Stimulated activated naive B cell treated with anti-CD40 and anti-IgM and Interleukin-4, amounts not matched to agents 10 μg/mL and 1 μg/mL and 100 μg/mL, for 72 hours (primary cell): ENCODE measurements at places on chromosomes 12 and 14.

- no peak for DNase-seq
- H3K27me3 ChIP-seq = no peaks in the 10 kb centered on the region
- H3K4me3 ChIP-seq = no peak overlapping the region
- H3K4me1 ChIP-seq = no peaks in the 10 kb centered on the region
Observed at GRCh38 chr12:23209793-23210192, 584.8 kb downstream of the ETNK1 start.

DNA sequence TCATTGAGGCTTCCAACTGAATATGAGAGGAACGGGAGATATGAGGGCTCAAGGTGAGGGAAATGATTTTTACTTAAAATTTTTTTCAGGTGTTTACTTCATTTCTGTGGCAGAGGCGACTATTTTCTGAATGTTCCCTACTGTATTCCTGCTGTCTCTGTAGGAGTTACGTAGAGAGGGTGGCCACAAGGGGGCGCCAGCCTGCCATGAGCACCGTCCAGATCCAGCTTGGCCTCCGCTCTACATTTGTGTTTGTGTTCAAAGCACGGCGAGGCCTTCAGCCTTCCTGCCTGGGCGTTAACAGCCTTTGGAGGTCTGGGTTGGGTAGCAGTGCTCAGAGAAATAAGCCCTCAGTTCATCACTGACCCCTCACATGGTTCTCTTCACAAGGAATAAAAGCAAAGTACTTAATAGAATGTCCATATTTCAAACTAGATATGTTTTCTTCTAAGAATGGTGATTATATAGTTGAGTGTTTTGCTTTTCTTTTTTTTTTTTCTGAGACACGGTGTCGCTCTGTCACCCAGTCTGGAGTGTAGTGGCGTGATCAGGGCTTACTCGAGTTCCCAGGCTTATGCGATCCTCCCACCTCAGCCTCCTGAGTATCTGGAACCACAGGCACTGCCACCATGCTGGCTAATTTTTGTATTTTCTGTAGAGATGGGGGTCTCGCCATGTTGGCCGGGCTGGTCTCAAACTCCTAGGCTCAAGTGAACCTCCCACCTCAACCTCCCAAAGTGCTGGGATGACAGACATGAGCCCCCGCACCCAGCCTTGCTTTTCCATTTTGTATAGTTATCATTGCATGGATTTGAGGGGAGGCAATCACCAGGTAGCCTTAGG lies 22.3 kb downstream of the CKB start:
- H3K4me1 ChIP-seq = peaks cover 11% of the 10 kb centered on the region
- no peaks in the 10 kb centered on the region for H3K27me3 ChIP-seq
- H3K27ac ChIP-seq = no peak overlapping the region

- no peaks in the 10 kb centered on the region for H3K27me3 ChIP-seq
- H3K36me3 ChIP-seq = peaks cover 4% of the 10 kb centered on the region
- peak overlapping the region; percentile 88 for H3K4me3 ChIP-seq
- peak overlapping the region; percentile 98 for H3K27ac ChIP-seq
- peak; percentile 56 for DNase-seq
Observed at GRCh38 chr14:24673534-24674203, 39.7 kb upstream of the GZMB start.

- H3K4me1 ChIP-seq = no peaks in the 10 kb centered on the region
- H3K36me3 ChIP-seq = peaks cover 20% of the 10 kb centered on the region
- H3K27ac ChIP-seq = no peak overlapping the region
- no peak for DNase-seq
Observed at GRCh38 chr14:102473559-102473958, 36.0 kb downstream of the ANKRD9 start.

- no peaks in the 10 kb centered on the region for H3K27me3 ChIP-seq
- no peak overlapping the region for H3K27ac ChIP-seq
- DNase-seq = no peak
- no peaks in the 10 kb centered on the region for H3K36me3 ChIP-seq
Observed at GRCh38 chr12:13250416-13250815, 53.9 kb downstream of the EMP1 start.

DNA sequence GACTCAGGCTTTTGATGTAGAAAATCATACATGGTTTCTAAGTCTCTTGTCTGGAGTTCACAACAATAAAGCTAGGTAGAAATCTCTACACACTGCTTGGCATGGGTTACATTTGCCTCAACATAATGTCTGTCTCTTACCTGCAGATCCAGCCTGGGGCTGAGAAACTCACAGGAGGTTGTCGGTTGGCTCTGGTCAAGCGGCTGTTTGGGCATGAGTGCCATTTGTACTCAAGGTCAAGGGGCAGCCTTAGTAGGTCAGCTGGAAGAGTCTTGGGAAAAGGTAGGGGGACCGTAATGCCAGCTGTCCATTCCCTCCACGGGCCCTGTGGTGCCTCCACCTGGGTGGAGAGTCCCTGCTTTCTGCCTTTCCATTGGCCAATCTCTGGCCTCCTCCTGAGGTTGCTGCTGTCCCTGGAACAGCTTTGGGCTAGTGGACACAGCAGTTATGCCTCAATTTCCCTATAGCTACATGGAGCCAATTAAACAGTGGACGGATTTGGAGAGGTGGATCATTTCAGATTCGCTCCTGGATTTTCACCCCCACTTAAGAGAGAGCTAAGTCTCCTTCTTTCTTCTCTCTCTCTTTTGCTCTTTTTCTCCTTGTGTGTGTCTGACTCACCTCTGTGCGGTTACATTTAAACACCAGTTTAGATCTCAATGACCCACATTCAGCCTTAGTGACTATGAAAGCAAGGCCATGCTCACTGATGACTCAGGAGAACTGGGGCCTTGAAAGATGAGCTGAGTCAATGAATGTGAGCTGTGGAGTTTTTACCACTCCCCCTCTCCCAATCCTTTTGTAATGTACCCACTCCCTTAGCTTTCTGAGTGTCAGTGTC lies 132.8 kb upstream of the HIF1A start:
- H3K4me3 ChIP-seq = no peak overlapping the region
- DNase-seq = no peak
- H3K4me1 ChIP-seq = peaks cover 36% of the 10 kb centered on the region
- peak overlapping the region; percentile 31 for H3K27ac ChIP-seq

DNA sequence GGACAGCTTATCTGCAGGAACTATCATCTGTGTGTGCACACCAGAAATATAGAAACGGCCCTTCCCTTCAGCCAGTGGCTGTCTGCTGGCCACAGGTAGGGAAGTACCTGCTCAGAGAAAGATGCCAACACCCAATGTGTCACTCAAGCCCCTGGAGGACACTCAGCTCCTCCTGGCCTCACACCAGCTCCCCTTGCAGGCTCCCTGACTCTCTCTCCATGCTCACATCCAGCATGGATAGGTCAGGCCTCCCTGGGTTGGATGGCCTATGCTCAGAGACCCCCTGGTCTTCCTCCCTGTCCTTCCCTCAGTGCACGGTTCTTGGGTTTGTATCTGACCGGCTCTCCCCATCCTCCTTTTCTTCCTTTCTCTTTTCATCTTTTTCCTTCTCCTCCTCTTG lies 202.1 kb downstream of the BCL11B start:
- no peaks in the 10 kb centered on the region for H3K36me3 ChIP-seq
- no peak overlapping the region for H3K27ac ChIP-seq
- no peaks in the 10 kb centered on the region for H3K4me1 ChIP-seq
- no peak for DNase-seq
- H3K4me3 ChIP-seq = no peak overlapping the region

GRCh38 chr14:92223025-92223424 lies 99.9 kb upstream of the SLC24A4 start:
- H3K4me3 ChIP-seq = no peak overlapping the region
- no peak for DNase-seq
- peak overlapping the region; percentile 65 for H3K27ac ChIP-seq
- H3K4me1 ChIP-seq = no peaks in the 10 kb centered on the region

- peak overlapping the region; percentile 96 for H3K4me3 ChIP-seq
- H3K27me3 ChIP-seq = no peaks in the 10 kb centered on the region
- H3K27ac ChIP-seq = no peak overlapping the region
- peaks cover 39% of the 10 kb centered on the region for H3K36me3 ChIP-seq
- H3K4me1 ChIP-seq = peaks cover 95% of the 10 kb centered on the region
- no peak for DNase-seq
Observed at GRCh38 chr12:113133036-113133435, 2.5 kb downstream of the RASAL1 start.

GRCh38 chr12:104154806-104155205 lies 16.8 kb upstream of the NFYB start:
- peaks cover 12% of the 10 kb centered on the region for H3K27me3 ChIP-seq
- peaks cover 8% of the 10 kb centered on the region for H3K4me1 ChIP-seq
- H3K36me3 ChIP-seq = no peaks in the 10 kb centered on the region
- no peak for DNase-seq
- no peak overlapping the region for H3K4me3 ChIP-seq
